ENCODE measurements at places on chromosomes 2 and 18.

- DNase-seq = no peak
Observed at GRCh38 chr2:28588292-28588670, 92.4 kb downstream of the PLB1 start.

- peak; percentile 48 for DNase-seq
Observed at GRCh38 chr2:46878886-46879285, 36.7 kb downstream of the MCFD2 start.

GRCh38 chr2:162126527-162126926, 25.5 kb downstream of the GCG start:
- no peak for DNase-seq

DNA sequence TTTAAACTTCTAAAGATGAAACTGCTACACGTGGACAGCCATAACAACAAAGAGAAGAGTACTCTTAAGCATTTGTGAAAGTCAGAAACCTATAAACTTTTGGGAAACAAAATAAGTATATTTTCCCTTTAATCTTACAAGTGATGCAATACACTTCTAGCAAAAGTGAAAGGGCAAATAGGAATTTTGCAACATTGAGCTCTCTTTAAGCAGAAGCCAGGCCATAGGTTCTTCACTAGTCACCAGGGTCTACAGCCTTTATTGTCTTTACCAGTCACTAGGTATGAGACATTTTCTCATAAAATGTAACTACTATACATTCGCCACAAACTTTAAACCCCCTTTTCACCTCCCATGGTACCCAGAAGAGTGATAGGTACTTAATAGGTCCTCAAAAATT, 37.5 kb downstream of the SCN1A start:
- no peak for DNase-seq

GRCh38 chr2:31004257-31004656, 134.0 kb downstream of the GALNT14 start:
- no peak for DNase-seq

DNA sequence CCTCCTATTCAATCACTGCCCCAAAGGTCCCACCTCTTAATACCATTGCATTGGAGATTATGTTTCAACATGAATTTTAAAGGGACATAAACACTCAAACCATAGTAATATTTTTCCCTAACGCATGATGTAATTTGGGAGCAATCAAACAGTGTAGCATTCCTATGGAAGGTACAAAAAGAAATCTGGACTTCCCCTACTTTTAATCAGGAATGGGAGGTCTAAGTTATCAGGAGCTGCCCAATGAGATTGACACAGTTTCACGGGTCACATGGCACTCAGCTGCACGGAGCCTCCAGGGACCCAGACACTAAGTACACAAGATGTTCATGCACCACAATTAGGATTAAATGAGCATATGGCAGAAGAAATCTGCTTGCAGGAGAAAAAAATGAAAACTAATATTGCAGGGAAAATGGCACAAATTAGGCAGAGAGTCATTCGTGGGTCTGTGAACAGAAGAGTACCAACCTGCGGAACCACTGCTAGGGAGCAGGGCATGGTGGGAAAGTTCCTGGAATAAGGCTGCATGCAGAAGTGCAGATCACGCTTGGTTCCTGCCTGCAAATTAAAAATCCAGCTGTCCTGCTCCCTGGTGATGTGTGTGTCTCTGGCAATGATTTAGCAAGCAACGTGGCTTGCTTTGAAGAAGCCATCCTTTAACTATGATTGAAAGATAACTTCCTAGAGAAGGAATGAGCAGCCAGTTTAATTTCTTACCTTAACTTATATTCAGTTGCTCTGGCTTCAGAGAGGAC, 326.6 kb upstream of the ID2 start:
- DNase-seq = no peak

GRCh38 chr2:54476852-54477251, 20.7 kb downstream of the SPTBN1 start:
- no peak for DNase-seq

DNA sequence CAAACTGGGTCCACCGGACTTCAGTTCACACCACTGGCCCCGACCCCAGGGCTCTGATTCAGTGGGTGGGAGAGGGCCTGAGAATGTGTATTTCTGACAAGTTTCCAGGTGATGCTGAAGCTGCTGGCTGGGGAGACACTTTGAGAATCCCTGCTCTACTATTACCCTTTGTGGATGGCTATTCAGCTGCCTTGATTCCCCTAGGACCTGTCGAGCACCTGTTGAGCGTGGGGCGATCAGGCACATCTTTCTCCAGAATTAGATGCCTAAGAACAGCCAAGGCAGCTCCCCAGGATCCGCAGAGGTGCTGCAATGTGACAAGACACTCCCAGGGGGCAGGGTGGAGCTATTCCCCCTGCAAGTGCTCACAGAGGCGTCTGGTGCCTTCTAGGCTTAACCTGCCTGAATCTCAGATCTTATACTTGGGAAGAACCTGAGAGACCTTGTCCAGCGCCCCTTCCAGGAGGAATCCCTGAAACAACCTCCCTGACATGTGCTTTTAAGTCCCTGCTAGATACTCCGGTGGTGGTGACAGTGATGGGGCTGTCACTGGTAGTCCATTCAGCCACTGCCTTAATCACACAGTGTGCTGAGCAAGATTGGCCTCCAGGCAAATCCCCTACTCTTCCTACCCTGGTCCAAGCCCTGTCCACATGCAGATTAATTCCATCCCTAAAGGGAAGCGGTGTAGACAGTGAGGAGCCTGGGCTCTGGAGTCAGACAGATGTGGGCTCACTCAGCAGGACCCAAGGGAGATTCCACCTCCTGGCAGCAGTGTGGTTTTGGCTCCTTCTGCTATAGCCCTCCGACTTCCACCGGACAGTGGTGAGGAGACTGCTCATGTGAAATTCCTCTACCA, 43.4 kb upstream of the OTOF start:
- peak; percentile 22 for DNase-seq

DNA sequence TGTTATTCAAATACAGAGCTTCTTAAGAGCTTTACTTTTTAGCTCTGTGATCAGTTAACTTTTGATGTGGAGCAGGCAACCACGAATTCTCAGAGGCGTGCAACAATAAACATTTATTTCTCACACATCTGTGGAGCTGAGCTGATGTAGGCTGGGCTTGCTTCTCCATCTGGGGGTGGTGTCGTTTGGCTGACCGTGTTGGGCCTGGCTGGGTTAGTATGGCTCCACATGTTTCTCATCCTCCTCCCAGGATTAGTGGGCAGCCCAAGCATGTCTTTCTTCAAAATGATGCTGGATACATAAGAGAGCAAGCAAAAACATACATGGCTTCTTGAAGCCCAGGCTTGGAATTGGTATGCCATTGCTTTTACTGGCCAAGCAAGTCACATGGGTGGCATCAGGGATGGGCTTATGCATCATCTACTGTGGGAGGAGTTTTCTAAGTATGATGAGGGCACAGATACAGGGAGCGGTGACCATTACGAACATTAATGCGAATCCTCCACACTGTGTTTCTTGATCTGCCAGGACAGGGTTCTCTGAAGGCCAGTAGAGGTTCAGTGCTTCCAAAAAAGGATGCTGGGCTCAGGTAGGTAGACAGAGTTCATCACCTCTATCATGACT, 157.0 kb upstream of the TNP1 start:
- DNase-seq = no peak

DNA sequence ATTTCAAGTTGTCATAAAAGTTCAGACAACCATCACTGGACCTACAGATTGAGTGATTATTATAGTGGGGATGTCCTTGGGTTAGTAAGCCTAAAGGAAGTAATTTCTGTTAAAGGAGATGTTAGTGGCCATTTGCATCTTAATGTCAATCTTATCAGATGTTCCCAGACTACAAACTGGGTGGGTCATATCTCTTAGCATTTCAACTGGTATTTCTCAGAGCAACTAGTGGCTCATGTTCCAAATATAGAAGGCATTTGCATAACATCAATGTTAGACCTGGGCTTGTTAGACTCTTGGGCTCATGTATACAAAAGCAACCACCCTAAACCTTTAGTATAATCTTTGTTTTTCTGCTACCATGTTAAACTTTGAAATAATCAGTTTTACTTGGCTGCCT, 17.9 kb downstream of the PLEKHA3 start:
- DNase-seq = no peak

- DNase-seq = no peak
Observed at GRCh38 chr2:48369971-48370370, 160.0 kb upstream of the STON1 start.

GRCh38 chr18:36728345-36728744, 100.5 kb downstream of the TPGS2 start:
- DNase-seq = no peak

DNA sequence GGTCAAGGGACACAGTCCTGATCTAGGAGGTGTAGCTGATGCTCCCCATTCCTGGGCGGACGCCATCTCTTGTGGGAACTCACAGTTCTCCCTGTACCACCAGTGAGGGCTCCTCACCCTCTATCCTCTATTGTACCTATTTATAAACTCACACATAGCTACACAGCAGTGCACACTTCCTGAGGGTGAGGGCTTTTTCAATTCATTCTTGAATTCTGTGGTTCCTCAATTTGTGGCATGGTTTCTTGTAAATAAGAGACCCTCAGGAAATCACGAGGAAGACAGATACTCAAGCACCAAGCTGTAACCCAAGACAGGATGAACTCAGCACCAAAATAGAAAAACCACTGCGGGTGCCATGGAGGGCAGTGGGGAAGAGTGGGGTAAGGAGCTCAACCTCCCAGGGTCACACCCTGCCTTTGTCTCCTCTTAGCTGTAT, 245.9 kb upstream of the PXDN start:
- no peak for DNase-seq

GRCh38 chr2:38709567-38710194, 41.5 kb downstream of the SRSF7 start:
- no peak for DNase-seq

- DNase-seq = no peak
Observed at GRCh38 chr2:26442707-26443106, 35.2 kb downstream of the OTOF start.

- DNase-seq = no peak
Observed at GRCh38 chr2:84899304-84900204, 5.9 kb upstream of the TMSB10 start.

DNA sequence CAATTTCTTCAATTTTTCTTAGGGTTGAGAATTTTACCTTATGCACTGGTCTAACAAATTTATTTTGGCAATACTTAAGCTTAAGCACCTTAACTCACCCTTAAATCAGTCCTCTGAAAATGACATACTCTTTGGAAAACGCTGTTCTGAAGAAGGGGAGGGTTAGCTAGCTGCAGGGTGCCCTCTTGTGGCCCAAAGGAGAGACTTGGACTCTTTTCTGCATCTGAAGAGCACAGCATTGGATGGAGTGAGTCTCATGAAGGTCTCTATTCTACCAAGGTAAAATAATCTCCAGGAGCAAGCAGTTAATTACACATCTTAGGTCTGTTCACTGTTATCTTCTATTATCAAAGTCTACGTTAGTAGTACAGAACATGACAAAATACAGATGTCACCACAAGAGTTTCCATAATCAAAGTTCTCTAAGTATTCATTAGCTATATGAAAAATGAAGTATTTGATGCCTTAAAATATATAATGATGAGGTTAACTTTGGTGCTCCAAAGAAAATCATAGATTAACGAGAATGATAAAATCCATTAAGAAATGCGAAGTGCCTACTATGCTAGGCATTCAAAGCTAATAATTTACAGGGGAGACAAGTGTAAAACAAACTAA, 24.4 kb downstream of the PUM2 start:
- peak; percentile 41 for DNase-seq

GRCh38 chr2:150219861-150220260, 267.6 kb downstream of the RND3 start:
- no peak for DNase-seq

GRCh38 chr2:20592106-20593071, 58.5 kb downstream of the HS1BP3 start:
- no peak for DNase-seq

GRCh38 chr2:204973616-204974015, 428.3 kb downstream of the PARD3B start:
- DNase-seq = no peak

- no peak for DNase-seq
Observed at GRCh38 chr2:219752726-219753125, 125.3 kb downstream of the SLC4A3 start.

DNA sequence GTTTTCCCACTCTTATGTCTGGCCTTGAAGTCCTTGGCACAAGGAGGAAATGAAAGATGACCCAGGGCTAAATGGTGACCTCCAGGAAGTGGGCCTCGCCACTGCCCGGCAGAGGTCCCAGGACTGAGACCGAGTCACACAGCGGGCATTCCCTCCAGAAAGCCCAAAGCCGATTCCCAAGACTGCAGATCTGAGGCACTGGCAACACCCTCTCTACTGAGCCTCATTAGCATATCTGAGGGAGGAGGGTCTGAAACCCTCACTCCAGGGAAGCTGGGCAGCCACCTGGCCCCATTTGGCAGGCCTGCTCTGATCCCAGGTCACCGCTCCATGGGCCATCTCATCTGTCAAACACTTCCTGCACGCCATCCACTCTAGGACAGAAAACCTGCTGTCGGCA, 29.1 kb downstream of the FAM178B start:
- no peak for DNase-seq
